ENCODE measurements at places on chromosomes 2 and 18.

GRCh38 chr18:26051843-26052242, 38.6 kb downstream of the SS18 start:
- DNase-seq: no peak

- no peak for DNase-seq
Measured at GRCh38 chr18:25446972-25447371, 95.0 kb upstream of the ZNF521 start.

- DNase-seq: no peak
Measured at GRCh38 chr2:181275643-181276070, 181.5 kb upstream of the ITGA4 start.

DNA sequence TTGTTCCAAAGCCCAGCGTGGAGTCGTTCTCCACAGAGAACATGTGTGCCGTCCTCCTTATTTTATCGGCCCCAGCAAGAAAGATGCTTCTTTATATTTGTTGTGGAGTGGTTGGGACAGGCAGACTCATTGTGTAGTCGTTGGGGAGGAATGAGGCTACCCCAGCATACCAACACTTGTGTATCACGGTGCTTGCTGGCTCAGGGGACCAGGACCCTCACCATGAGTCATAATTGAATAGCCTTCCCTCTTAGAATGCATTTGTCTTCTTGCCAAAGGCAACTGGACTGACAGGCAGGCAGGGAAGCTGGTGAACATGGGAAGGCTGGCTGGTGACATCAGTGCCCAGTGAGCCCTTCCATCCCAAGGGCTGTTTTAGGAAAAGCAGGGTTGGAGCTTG, 4.7 kb downstream of the CAPN10 start:
- no peak for DNase-seq

DNA sequence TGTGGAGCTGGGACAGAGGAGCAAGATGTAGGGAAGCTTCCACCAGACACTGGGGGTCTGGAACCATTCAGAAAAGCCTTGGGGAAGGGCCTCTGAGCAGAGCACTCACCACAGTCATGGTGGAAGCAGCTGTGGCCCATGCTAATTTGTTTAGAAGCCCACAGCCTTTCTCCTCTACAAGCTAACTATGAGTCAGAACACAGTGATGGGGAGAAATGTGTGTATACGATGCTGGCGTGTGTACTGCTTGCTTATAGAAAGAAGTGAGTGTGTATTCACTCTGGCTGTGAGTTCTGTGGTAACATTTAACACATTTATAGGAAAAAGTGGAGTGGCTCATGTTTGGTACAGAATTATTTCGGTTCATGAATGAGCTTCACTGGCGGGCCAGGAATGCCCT, 157.0 kb upstream of the ACAA2 start:
- no peak for DNase-seq

- no peak for DNase-seq
Measured at GRCh38 chr2:147260241-147260640, 584.6 kb upstream of the ACVR2A start.

GRCh38 chr2:196931555-196931954, 5.0 kb upstream of the PGAP1 start:
- DNase-seq: no peak

DNA sequence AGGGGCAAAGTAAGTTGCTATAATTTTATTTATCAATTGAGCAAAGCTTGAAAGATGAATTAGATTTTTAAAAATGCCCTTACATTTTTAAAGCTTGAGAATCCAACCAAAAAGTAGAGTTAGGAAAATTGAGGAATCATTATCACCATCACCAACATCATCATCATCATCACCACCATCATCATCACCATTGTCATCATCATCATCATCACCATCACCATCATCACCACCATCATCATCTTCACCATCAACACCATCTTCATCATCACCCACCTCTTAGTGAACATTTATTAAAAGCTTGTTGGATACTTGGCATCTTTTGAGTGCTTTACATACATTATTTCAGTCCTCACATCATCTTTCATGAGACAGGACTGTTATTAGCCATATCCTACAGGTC, 504.4 kb upstream of the TNP1 start:
- DNase-seq: no peak

DNA sequence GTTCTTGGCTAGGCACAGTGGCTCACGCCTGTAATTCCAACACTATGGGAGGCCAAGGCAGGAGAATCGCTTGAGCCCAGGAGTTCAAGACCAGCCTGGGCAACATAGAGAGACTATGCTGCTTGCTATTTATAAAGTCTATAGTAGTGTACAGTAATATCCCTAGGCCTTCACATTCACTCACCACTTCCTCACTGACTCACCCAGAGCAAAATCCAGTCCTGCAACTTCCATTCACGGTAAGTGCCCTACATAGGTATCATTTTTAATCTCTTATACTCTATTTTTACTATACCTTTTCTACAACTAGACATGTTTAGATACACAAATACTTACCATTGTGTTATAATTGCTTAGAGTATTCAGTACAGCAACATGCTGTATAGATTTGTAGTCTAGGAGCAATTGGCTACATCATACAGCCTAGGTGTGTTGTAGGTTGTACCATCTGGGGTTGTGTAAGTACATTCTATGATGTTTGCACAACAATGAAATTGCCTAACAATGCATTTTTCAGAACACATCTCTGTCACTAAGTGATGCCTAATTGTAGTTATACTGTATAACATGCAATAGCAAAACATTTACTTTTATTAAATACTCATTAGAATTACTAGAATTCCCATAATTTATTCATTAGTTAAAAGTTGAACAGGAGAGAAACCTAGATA, 8.8 kb downstream of the DHX57 start:
- DNase-seq: no peak

- DNase-seq: no peak
Measured at GRCh38 chr2:134973241-134974138, 54.9 kb downstream of the CCNT2 start.

GRCh38 chr2:101892377-101892776, 99.4 kb upstream of the IL1R2 start:
- DNase-seq: no peak

DNA sequence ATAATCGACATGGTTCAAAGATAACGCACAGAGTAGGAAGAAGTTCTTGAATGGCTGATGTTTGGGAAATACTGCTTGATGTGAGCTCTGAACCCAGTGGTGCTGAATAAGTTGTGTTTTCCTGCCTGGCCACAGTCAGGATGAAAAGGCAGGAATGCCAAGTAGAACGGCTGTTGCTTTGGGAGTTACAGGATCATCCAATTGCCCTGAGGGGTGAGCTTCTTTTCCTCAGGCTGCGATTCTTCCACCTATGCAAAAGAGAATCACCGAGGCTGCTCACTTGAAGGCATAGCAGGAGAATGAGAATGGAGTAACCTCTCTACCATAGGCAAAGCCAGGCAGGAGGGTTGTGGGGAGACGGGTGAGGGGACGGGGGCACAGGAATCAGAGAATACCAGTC, 14.4 kb upstream of the IGFBP2 start:
- DNase-seq: no peak

GRCh38 chr2:148643421-148643820, 1.1 kb upstream of the EPC2 start:
- DNase-seq: no peak

DNA sequence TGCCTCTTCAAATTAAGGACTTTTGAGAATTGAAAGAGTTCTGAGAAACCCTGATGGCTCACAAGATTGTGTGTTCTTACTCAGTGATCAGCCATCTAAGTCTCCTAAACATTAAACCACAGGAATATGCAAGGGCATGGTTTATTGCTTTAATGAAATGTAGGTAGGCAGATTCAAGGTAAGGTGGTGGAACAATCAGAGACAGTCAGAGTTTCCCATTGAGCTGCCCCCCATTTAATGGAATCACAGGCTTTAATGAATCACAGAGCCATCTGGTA, 107.8 kb upstream of the LRATD1 start:
- no peak for DNase-seq

DNA sequence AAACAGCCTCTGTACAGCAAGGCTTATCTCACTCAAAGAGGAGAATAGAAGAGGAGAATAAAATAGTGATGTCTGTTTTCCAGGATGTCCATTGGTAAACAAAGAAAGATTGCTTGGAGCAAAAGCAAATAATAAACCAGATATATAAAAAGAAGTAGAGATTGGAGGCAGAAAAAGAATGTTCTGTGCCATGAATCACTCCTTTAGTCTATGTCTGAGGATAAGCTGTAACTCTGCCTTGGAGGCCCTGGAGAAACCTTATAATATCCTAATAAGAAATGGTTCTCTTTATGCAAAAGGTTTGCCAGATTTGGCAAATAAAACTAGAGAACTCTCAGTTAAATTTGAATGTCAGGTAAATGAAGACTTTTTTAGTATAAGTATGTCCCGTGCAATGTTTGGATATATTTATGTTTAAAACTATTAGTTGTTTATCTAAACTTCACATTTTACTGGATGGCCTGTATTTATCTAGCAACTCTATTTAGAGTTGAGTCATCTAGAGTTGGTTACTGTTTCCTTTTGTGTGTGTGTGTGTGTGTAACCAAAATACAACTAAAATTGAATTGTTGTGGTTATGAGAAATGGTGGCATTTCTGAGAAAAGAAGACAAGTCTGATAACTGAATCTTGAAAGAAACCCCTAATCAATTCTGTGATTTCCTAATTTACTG, 510.3 kb upstream of the SETBP1 start:
- no peak for DNase-seq

GRCh38 chr2:47512581-47513083, 109.7 kb downstream of the MSH2 start:
- no peak for DNase-seq

GRCh38 chr2:106919012-106919411, 33.0 kb upstream of the ST6GAL2 start:
- no peak for DNase-seq

DNA sequence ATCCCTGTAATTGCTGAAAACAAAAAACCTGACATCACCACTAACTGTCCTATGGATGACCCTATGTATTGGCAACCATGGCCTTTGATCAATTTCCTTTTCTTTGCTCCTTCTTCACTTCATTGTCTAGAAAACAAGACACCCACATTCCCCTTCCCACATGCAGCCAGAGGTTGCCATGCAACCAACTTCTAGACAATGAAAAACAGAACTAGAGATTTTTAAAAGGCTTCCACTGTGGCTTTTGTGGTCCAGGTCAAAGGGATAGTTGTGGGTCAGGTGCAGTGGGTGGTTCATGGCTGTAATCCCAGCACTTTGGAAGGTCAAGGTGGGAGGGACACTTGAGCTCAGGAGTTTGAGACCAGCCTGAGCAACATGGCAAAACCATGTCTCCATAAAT, 139.3 kb upstream of the DOK6 start:
- DNase-seq: no peak

All from NCI-H187 (cell line).